ENCODE measurements at places on chromosomes 11 and 22.

GRCh38 chr22:31367426-31367825 lies 21.3 kb upstream of the PATZ1 start:
- DNase-seq = no peak

- DNase-seq = no peak
These were observed 720.1 kb downstream of the DLG2 start for GRCh38 chr11:84906995-84907394.

DNA sequence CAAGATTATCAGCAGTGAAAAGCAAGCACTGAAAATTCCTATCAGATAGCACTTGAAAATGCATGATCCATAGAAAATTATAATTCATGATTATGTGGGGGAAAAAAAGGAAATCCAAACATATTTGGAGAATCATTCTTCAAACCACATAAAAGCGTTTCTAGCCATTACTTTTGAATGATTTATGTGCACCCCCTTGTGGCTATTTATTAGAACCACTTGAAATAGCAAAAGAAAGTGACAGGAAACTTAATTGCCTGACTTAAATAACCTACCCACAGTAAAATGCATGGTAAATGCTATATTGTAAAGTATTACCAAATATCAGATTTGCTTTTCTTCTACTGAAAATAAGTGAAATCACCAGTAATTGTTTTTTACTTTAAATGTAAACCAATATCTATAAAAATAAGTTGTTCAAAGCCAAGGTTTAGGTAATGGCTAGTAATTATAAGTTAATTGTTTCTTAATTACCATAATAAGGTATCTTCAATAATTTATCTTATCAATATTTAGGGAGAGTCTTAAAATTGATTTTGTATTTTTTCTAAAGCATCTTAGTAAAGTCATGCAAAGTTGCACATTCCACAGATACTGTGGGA lies 168.5 kb downstream of the ARHGAP42 start:
- DNase-seq = no peak

DNA sequence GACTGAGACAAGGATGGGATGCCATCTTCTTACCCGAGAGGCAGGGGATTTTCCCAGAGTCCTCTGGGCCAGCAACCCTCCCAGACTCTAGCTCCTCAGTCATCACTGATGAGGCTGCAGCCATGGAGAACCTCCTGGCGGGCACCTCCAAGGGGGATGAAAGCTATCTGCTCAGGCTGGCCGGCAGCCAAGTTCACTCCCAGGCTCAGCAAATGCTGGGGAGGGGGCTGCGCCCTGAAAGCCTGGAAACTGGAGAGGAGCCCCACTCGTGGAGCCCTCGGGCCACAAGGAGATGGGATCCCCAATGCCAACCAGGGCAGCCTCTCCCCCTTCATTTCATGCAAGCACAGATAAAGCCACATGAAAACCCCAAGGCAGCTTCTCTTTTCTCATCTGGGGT lies 75.0 kb downstream of the CACNA1I start:
- DNase-seq = no peak

- DNase-seq = no peak
These were observed 8.2 kb downstream of the UBASH3B start for GRCh38 chr11:122663764-122664163.

- DNase-seq = no peak
These were observed 35.6 kb upstream of the GALNT18 start for GRCh38 chr11:11657218-11657955.

GRCh38 chr11:9506489-9507276 lies 45.9 kb downstream of the ZNF143 start:
- DNase-seq = no peak

- peak; percentile 2 for DNase-seq
These were observed 397.8 kb downstream of the OPCML start for GRCh38 chr11:133134314-133135173.

- no peak for DNase-seq
These were observed 30.0 kb upstream of the MUC5B start for GRCh38 chr11:1192741-1193325.

GRCh38 chr11:36492724-36493304 lies 17.3 kb downstream of the TRAF6 start:
- DNase-seq = no peak

- DNase-seq = no peak
These were observed 24.4 kb downstream of the PPP2R1B start for GRCh38 chr11:111741751-111742150.

GRCh38 chr11:85680897-85681296 lies 5.1 kb downstream of the CCDC89 start:
- DNase-seq = no peak

DNA sequence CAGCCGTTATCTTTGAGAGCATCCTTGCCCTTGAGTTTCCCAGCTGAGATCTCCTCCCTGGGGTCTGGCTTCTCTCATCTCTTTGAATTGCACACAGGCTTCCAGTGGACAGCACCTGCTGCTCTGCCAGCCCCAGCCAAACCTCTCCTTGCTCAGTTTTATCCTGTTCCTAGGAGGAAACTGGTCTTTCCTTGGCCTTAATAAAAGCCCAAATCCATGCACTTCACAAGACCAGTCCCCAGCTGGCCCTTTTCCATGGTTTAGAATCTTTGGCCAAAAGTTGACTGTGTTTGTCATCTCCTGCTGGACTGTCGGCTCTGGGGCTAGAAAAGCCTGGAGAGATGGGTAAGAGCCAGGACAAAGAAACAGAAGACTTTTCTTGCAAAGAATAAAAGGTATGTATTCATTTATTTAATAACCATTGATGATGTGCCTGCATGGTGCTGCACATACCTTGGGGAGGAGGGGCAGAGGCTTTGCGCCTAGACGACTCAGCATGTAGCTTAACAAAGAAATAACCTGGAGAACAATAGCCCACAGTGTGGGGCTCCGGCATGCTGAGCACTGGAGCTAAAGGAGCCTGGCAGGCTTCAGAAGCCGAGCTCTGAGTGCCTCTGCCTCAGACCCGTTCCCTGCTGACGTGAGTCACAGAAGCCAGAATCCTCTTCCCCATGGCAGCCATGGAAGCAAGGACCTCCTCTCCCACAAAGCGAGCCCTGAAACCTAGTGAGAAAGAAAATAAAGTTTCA lies 319.3 kb upstream of the B3GAT1 start:
- DNase-seq = no peak

GRCh38 chr11:118401880-118402590 lies 629 bp downstream of the ATP5MG start:
- peak; percentile 75 for DNase-seq

GRCh38 chr11:8356721-8357504 lies 93.2 kb upstream of the LMO1 start:
- DNase-seq = no peak

GRCh38 chr11:111148121-111148520 lies 97.4 kb upstream of the POU2AF2 start:
- DNase-seq = no peak

- no peak for DNase-seq
These were observed 634 bp downstream of the TIMM8B start for GRCh38 chr11:112085822-112086421.

DNA sequence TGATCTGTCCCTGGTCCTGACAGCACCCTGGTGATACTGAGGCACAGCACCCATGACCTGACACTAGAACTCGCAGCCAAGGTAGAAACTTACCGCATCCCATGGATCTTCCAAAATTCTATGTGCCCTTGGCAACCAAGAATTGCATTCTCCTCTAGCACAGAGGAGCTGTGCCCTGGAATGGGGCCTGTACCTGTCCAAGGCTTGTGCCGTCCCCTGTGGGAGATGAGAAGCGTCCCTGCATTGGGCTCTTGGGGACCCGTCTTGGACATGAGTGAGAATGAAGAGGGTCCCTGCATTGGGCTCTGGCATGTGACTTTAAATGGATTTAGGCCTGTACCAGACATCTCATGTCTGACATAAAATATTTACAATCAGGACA lies 67.1 kb downstream of the GGTLC2 start:
- DNase-seq = no peak

GRCh38 chr11:73315293-73316020 lies 7.4 kb downstream of the ARHGEF17 start:
- no peak for DNase-seq

GRCh38 chr11:14249121-14249963 lies 109.6 kb downstream of the RRAS2 start:
- DNase-seq = peak; percentile 19

DNA sequence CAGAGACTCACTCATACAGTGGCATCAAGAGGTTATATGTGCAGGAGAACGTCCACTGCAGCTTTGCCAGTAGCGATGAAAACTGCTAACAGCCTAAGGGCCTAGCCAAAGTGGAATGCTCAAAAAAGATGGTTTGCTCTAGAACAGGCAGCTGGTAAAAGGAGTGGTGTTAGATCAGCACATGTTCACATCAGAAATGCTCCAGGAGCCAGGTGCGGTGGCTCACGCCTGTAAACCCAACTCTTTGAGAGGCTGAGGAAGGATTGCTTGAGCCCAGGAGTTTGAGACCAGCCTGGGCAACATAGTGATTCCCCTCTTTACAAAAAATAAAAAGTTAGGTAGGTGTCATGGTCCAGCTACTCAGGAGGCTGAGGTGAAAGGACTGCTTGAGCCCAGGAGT lies 10.3 kb upstream of the TFIP11 start:
- DNase-seq = no peak

DNA sequence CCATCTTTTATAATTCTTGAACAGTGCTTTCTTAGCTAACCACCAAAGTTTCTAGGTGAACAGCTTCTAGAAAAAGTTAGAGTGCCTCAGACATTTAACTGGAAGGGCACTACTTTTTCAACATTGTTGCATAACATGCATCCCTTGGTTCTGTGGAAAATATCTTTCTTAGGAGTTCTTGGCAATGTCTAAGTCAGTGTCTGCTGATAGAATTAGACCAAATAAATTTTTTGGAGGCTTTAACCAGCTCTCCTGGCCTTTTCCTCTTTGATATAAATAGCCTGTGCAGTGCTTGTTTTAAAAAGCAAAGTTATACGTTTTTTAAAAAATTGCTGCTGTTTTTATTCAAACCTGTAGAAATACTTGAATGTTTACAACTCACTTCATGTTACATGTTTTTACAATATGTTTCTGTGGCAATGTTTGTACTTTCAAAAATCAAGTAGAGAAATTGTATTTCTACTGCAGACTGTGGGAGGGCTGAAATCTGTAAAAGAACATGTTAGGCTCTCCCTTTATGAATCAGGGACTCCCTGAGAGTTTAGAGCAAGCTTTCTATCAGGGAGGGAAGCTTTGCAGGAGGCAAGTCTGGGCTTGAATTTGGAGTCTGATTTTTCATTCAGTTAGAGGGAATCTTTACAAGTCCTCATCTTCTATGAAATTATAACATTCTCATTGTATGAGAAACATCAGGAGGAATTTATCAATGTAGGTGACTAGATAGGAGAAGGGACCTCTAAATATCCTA lies 16.3 kb upstream of the PANX1 start:
- no peak for DNase-seq

DNA sequence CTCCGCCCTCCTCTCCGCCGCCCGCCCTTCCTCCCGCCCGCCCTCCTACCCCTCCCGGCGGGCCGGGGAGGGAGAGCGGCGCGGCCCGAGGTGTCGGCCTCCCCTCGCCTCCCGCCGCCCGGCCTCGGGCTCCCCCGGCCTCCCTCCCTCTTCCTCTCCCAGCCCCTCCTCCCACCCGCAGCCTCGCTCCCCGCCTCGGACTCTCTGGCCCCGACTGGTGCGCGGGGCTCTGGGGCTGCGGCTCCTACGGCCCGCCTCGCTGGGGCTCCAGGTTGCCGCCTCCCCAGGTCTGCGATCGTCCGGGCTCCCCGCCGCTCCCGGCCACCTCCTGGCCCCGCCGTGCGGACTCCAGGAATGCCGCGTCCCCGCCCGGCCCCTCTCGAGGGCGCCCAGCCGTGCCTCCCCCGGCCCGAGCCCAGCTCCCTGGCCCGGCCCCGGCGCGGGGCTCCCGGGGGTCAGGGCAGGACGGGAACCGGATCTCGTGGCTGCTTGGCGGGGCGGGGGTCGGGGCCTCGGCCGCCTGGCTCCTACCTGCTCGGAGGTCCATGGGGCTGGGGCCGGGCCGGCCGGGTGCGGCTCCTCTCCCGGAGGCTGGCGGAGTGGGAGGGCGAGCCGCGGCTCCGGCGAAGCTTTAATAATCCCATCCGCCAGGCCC lies at the start of gene CLCF1:
TSS of gene CLCF1 (minus strand) at position 606 of the 655 bp plus-strand sequence. CDS start at position 547, 59 bp downstream.
- no peak for DNase-seq

- no peak for DNase-seq
These were observed 45.4 kb upstream of the GLYAT start for GRCh38 chr11:58776891-58777710.

DNA sequence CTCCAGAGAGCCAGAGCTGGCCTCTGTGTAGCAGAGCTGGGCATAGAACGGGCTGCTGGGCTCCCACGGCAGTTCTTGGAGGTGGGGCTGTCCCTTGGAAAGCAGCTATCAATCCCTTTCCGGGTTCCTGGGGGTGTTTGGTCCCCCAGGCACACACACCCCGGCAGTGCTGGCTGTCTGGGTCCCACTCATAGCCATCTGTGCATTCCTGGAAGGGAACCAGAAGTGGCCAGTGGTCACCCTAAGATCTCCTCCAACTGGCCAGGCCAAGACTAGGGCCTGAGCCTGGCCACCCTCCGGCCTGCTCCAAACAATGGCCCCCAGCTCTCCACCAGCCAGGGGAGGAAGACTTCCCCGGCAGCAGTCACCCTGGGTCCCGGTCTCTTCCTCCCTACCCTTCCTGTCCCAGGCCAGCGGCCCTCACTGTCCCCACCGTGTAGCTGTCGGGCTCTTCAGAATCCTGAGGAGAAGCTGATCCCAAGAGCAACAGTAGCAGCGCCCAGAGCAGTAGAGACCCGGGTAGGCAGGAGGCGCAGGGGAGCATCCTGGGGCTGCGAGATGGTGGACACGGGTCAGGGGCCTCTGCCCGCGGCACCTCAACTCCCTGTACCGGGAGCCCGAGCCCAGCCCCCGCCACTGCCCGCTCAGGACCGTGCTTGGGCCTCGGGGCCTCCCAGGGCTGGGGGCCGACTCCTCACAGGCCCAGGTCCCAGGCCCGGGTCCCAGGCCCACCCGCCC lies 620 bp downstream of the EFEMP2 start:
- DNase-seq = no peak

- DNase-seq = peak; percentile 46
These were observed 900.7 kb downstream of the JRKL start for GRCh38 chr11:97290464-97291041.

- no peak for DNase-seq
These were observed 6.7 kb downstream of the SCARF2 start for GRCh38 chr22:20430720-20431510.

GRCh38 chr11:79128291-79128690 lies 312.5 kb downstream of the TENM4 start:
- no peak for DNase-seq

- DNase-seq = no peak
These were observed 18.3 kb downstream of the SMIM38 start for GRCh38 chr11:69173925-69174581.

- no peak for DNase-seq
These were observed 106.8 kb downstream of the TRIM29 start for GRCh38 chr11:120031156-120031555.

GRCh38 chr11:1570896-1571759 lies 943 bp downstream of the DUSP8 start:
- no peak for DNase-seq

DNA sequence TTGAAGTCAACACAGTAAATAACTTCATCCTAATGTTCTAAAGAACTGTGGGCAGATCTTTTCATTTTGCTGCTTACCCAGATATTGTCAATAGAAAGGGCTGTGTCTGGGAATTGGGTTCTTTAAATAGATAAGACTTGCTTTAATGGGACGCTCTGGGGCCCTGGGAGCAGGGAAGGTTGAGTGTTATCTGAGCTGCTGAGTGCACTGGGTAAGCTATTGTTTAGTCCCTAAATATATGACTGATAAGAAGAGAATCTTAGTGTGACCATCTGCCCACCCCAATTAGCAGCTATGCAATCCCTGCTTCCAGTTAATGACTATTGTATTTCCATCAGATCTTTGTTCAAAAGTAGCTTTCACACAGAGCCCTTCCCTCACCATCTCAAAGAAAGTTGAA lies 44.4 kb downstream of the ARHGAP42 start:
- DNase-seq = no peak
